NCI-H1694 (cell line): ENCODE measurements at places on chromosomes 11 and 22.

GRCh38 chr11:134613646-134614045, 201.6 kb upstream of the B3GAT1 start:
- DNase-seq: no peak

GRCh38 chr11:128316541-128317227, 270.7 kb downstream of the ETS1 start:
- no peak for DNase-seq

GRCh38 chr11:47378010-47378835, at the start of gene SPI1:
Gene SPI1 (minus strand): TSS chr11:47378547. CDS start chr11:47378353, 194 bp downstream.
- no peak for DNase-seq

GRCh38 chr11:24163146-24163545, 333.7 kb upstream of the LUZP2 start:
- DNase-seq: no peak

GRCh38 chr11:74311352-74311926, at the start of gene P4HA3:
Gene P4HA3 (minus strand): TSS chr11:74311640. CDS start chr11:74311611, 29 bp downstream.
- DNase-seq: no peak

DNA sequence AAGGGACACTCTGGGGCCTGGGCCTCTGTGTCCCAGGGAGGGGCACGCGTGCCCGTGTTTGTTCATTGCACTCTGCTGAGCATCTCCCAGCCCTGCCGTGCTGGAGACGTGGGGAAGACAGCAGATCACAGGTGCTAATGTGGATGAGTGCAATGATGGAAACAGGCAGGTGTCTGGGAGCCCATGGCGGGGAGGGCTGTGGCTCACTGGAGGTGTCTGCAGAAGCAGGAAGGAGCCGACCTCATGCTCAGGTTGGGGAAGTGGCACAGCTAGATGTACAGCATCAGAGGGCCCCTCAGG, 7.9 kb downstream of the TMEM258 start:
- DNase-seq: no peak

DNA sequence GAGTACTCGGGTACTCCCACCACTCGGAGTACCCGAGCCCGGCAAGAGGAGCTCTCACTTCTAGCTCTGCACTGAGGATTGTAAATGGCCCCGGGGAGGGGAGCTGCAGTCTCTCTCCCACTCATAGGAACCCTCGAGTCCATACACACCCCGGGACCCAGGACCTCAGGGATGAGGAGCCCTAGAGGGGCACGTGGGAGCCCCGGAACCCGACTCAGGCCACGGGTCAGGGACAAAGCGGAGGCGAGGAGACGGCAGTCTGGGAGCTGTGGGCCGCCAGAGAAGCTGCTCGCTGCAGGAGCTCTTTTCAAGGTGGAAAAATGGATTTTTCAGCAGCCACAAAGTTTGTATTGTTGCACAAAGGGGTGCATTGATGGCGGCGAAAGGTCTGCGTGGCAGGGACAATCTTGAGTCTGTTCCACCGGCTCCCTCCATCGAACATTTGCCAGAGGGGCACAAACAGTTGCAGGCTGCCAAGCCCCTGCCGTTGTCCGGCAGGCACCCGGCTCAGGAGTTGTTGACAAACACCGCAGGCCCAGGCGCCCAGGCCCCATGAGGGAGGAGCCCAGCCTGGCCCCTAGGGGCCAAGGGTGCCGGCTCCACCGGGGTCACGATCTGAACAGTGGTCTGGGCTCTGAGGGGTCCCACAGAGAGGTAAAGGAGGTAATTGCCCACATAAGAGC, 5.7 kb upstream of the FLI1 start:
- DNase-seq: no peak

DNA sequence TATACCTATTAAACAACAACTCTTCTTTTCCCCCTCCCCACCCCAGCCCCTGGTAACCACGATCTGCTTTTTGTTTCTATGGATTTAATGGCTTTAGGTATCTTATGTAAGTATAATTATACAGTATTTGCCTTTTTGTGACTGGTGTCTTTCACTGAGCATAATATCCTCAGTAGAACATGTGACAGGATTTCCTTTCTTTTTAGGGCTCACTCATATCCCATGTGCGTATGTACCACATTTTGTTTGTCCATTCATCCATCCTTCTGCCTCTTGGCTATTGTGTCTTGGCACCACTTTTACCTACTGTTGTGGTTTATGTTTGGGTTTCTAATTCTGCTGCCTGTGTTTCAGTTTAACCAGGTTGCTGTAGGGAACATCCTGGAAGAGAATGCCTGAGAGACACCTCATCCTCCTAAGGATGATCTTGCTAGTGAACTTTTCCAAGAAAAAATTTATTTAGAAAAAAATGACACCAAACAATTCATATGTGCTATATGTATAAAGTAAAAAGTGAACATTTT, 77.6 kb upstream of the SESN3 start:
- no peak for DNase-seq

GRCh38 chr22:30327864-30328345, 1.2 kb upstream of the TBC1D10A start:
- no peak for DNase-seq

DNA sequence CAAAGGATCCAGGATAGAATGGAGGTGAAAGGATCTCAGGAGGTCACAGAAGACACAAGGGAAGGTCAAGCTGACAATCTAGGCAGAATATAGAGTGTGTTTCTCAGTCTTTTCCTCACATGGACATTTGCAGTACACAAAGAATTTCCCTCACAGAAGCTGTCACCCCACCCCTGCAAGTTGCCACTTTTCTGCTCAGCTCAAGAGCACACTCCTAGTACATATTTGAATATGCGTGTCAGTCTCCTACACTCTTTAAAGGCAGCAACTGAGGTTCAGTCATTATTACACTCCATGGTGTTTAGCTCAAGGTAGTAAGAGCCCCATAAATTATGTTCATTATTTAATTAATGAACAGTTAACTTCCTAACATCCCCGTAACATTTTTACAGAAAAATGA, 59.1 kb downstream of the ETS1 start:
- no peak for DNase-seq

GRCh38 chr11:102807921-102808320, 10.0 kb upstream of the MMP1 start:
- no peak for DNase-seq

DNA sequence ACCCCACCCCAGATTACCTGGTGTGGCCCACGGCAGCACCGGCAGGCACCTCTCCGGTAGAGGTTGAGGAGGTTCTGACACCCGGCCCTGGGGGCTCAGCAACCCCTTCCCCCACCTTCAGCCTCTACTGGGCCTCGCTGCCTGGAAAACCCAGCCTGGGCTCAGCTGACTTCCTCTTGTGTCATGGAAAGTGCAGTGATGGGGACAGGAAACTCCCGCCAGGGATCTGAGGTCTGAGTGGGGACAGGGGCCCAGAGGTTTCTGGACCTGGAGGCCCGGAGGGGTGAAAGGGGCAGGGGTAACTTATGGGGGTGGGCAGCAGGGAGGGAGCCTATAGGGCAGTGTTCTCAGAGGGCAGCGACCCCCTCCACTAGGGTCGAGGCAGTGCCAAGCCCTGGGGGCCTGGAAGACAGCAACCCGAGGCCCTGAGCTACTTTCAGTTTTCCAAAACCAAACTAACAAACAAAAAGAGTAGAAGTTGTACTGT, 10.0 kb upstream of the CD5 start:
- DNase-seq: no peak

- no peak for DNase-seq
These were observed 899 bp upstream of the RAB30 start for GRCh38 chr11:83072350-83073242.

GRCh38 chr11:1964955-1965354, 17.8 kb downstream of the MRPL23 start:
- DNase-seq: no peak

DNA sequence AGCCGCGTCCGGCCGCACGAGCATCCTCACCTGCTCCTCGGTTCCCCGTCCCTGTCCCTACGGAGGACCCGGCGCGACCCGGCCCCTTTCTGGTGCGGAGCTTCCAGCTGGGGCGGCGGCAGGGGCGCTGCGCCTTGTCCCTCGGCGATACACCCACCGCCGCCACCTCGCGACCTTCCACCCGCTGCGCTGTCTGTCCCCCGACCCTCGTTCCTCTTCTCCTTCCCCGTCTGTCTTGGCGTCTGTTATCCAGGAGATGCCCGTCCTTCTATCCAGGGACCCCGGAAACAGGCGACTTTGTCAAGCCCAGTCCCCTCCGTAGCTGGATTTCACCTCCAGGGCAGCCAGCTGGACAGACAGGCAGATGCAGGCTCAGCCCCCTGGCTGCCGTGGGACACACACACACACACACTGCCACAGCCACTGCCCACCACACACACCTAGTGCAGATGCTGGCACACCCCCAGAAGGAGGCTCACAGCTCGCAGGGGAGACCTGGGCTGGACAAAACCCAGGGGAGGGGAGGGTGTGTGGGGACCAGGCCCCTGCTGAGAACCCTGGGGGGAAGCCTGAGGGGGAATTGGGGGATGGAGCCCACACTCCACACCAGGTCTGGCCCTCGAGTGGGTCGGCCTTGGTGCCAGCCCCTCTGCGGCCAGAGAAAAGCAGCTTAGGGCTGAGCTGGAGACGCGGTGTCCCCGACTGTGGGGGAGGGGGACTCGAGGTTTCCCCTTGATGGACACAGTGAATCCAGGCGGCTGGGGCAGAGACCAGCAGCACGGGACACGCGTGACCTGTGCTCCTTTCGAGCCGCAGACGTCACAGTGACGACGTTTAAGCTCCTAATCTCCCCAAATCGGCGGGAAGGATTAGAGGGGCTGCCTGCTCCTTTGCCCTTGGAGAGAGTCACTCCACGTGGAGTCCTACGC, 788 bp downstream of the DRD4 start:
- no peak for DNase-seq

DNA sequence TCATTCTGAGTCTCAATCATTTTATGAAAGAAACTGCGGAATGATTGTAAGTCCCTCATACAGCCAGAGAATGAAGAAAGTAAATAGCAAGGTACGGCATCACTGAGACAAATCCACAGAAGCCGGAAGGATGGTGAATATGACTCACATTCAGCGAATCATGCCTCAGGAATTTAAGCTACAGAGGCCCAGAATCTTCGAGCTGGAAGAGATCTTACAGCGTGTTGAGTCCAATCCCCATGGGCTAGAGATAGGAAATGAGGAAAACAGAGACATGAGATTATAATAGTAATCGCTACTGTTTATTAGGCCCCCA, 173.2 kb downstream of the KIF18A start:
- no peak for DNase-seq

GRCh38 chr11:115208808-115209259, 295.4 kb downstream of the CADM1 start:
- no peak for DNase-seq

DNA sequence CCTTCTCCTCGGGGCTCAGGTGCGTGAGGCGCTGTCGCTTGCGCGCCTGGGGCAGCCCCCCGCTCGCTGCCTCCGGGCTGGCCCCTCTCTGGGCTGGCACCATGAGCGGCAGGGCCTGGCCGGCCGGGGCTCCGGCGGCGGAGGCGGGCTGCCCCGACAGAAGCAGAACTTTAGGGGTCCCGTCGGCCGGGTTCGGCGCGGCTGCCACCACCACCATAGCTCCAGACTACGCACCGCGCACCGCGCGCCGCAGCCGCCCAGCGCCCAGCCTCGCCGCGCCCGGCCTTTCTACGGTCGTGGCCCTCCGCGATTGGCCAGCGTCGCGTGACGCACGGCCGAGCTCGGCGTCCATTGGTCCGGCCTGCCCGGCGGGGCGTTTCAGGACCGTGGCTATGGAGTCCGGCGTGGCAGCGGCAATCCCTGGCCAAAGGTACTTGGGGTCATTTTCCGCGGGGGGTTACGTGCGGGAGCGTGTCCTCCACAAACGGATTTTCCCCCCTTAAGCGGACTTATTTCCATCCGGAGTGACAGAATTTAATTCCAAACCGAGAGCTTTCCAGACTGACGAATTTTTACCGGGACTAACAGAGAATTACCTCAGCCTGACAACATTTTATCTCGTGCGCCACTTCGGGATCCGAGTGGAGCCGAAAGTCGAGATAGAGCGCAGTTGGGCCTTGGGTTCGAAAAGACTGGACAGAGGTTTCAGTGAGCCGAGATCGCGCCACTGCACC, at the start of gene XBP1:
Gene XBP1 (minus strand): TSS at position 262 of the 734 bp plus-strand sequence.
- DNase-seq: peak; percentile 49

GRCh38 chr22:38415561-38416321, 39.3 kb downstream of the KCNJ4 start:
- DNase-seq: no peak

GRCh38 chr11:93497596-93497995, 45.6 kb downstream of the SMCO4 start:
- DNase-seq: no peak

GRCh38 chr11:61870541-61871031, 20.8 kb downstream of the FADS3 start:
- DNase-seq: no peak

DNA sequence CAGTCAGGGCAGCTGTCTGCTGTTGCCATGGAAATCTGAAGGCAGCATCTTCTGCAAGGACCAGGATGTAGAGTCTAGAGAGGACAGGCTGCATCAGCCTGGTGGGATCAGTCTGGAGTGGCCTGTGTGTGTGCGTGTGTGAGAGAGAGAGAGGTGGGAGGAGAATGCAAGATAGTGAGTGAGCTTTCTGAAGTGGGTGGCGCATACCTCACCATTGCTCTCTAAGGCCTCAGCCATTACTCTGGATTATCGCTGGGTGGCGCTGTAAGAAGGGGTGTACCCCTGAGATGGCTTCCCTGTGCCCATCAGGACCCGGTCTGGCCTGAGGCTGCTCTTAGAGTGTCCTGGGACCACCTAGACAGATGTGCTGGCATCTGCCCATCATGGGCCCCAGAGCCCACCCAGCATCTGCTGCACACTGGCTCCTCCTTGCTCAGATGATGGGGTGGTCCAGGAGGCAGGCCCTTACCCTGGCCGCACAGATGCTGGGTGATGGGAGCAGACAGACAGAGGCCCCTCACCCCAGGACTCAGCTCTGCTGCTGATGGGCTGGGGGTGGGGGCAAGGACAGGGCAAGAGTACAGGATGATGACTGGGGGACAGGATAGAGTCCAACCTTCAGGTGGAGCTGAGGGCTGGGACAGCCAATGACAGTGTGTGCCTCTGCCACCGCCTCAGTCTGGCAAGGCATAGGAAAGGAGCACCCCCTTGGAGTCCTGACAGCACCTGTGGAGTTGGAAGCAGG, 25.7 kb upstream of the TUB start:
- no peak for DNase-seq

GRCh38 chr11:113426686-113427085, 39.1 kb downstream of the ANKK1 start:
- DNase-seq: no peak

- no peak for DNase-seq
These were observed 1.6 kb upstream of the SHANK3 start for GRCh38 chr22:50670914-50671538.

- DNase-seq: no peak
These were observed 705 bp downstream of the FZD4 start for GRCh38 chr11:86954269-86955110.

- DNase-seq: no peak
These were observed 116.8 kb upstream of the FGF3 start for GRCh38 chr11:69935941-69936505.

GRCh38 chr11:107494055-107494454, 36.4 kb upstream of the CWF19L2 start:
- no peak for DNase-seq
